Bronchial epithelial cell (primary cell): ENCODE measurements at places on chromosomes 3 and 15. TPM values are rescaled to one million over a fixed set of nuclear protein-coding genes. Genes with fewer than 3 reads are reported as not detected.

GRCh38 chr3:15476378-15476777 lies 45.1 kb downstream of the COLQ start:
- no peak for DNase-seq

GRCh38 chr3:140378571-140379340 lies 299.1 kb upstream of the TRIM42 start:
- DNase-seq: peak; percentile 41

- DNase-seq: no peak
These were observed 985.2 kb upstream of the ROBO1 start for GRCh38 chr3:80753021-80753420.

The TMIE gene
- 1.3 and 1.6 TPM in 2 replicates for total RNA-seq

DNA sequence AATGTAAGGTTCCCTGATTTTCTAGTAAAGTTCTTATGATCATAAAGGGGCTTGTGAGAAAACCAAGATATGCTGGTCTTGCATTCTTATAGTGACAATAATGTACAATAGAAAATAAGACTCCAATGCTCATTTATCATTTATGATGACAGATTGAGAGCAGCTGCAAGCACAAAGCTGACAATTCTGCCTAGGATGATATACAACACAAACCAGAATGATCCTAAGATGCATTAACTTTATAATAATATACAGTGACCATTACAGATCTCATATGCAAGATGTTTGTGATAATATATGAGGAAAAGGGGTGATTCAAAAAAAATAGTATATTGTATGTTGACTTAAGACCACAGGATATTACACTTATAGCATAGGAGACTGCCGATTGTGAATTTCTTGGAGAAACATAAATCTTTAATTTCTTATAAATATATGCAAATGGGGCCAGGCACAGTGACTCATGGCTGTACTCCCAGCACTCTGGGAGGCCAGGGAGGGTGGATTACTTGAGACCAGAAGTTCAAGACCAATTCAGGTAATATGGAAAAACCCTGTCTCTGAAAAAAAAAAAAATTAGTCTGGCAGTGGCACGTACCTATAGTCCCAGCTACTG lies 387.0 kb downstream of the ZBBX start:
- no peak for DNase-seq

DNA sequence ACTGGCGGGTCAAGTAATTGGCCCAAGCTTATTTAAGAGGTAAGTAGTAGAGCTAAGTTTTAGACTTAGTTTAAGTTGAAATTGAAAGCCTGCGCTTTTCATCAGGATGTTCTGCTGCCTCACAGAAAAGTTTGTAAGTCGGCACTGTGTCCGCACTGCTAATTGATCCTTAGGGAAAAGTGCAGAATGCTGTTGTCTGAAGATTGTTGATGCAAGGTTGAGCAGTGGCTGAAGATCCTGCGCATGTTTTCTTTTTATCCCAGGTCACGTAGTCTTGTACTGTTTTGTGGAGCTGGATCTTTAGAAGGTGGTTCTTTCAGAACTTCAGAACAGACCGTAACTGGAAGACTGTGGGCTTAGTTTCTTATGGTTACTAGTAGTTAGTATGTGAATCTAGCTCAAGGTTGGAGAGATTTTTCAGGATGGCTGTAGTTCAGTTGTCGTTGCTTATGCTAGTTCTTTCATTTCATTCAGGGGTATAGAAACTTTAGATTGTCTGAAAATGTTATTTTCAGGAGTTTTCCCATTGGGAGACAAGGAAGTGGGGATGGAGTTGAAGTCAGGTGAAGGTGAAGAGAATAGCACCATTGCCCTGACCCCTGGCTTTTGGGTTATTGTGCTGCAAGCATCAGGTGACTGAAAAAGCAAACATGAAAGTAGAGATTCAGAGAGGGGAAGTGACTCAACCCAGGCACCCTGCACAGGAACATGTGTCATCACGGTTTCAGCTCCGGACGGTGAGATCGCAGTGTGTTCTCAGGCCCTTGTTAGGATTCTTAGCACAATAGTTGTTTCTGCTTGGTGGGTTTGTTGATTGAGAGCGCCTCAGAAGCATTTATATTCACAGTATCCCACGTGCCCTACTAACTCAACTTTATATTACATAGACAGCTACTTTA lies 32.8 kb downstream of the AKAP13 start:
- DNase-seq: peak; percentile 97

DNA sequence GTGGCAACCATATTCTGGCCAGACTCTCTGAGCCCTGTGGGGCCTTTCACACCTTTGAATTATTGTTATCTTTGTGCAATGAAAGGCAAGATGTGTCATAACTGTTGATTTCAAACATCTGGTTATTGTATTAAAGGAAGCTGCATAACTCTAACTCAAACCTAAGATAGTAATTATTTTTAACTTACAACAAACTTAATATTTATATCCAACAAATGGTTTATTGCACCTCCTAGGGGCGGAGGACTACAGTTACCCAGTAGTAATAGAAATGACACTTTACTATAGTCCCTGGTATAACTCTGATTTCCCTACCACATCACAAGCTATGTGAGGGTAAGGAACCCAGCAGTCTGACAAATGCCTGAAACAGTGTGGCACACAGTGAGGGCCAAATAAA lies 363.9 kb upstream of the SUCLG2 start:
- DNase-seq: no peak

DNA sequence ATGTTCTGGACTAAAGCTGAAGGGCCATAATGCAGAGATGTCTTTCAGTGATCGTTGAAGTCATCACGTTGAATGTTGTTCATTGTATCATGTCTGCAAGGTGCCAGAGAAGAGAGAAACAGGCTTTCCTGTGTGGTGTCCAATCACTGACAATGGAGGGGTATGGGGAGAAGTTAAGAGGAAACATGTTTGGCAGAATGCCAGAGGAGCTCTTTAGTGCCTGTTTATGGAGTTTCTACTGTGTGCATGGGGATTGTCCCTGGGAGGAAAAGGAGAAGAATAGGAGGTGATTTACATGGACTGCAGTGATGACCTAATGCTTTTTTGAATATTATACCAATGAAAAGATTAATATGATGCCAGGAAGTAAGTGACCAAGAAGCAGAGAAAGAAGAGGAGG lies 11.7 kb downstream of the SCAANT1 start:
- DNase-seq: no peak
